Calu3 (cell line): ENCODE measurements at places on chromosomes 16 and 17. TPM values are rescaled to one million over a fixed set of nuclear protein-coding genes. Genes with fewer than 3 reads are reported as not detected.

GRCh38 chr17:78528541-78528940 is 48.7 kb downstream of the DNAH17 start:
- peaks cover 11% of the 10 kb centered on the region for H3K36me3 ChIP-seq
- no peak overlapping the region for H3K27ac ChIP-seq
- no peak for DNase-seq
- H3K27me3 ChIP-seq: no peaks in the 10 kb centered on the region

DNA sequence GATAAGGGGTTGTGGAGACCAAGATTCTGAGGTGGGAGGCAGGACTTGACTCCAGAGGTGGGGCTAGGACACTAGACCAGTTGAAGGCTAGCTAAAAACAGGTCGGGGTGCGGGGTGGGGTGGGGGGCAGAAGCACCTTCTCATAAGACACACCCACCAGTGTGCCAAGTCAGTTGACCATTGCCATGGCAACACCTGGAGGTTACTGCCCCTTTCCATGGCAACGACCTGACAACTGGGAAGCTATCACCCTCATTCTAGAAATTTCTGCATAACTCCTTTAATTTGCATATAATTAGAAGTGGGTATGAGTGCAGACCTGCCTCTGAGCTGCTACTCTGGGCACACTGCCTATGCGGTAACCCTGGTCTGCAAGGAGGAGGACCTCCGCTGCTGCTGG is 53.9 kb upstream of the ALOX12 start:
- no peaks in the 10 kb centered on the region for H3K36me3 ChIP-seq
- DNase-seq: no peak
- no peaks in the 10 kb centered on the region for H3K27me3 ChIP-seq
- H3K4me3 ChIP-seq: no peak overlapping the region
- no peaks in the 10 kb centered on the region for H3K4me1 ChIP-seq

- H3K36me3 ChIP-seq: no peaks in the 10 kb centered on the region
- H3K27ac ChIP-seq: no peak overlapping the region
- peaks cover 96% of the 10 kb centered on the region for H3K27me3 ChIP-seq
Measured at GRCh38 chr16:86277221-86277620, 233.1 kb upstream of the FOXF1 start.

GRCh38 chr16:72961115-72961832 is 86.7 kb downstream of the ZFHX3 start:
- peaks cover 27% of the 10 kb centered on the region for H3K4me1 ChIP-seq
- no peak overlapping the region for H3K27ac ChIP-seq
- H3K27me3 ChIP-seq: no peaks in the 10 kb centered on the region
- peak overlapping the region; percentile 21 for H3K4me3 ChIP-seq

- no peaks in the 10 kb centered on the region for H3K4me1 ChIP-seq
- no peaks in the 10 kb centered on the region for H3K27me3 ChIP-seq
- DNase-seq: no peak
- H3K27ac ChIP-seq: no peak overlapping the region
- H3K36me3 ChIP-seq: no peaks in the 10 kb centered on the region
Measured at GRCh38 chr17:12877953-12878669, 88.8 kb downstream of the ARHGAP44 start.

DNA sequence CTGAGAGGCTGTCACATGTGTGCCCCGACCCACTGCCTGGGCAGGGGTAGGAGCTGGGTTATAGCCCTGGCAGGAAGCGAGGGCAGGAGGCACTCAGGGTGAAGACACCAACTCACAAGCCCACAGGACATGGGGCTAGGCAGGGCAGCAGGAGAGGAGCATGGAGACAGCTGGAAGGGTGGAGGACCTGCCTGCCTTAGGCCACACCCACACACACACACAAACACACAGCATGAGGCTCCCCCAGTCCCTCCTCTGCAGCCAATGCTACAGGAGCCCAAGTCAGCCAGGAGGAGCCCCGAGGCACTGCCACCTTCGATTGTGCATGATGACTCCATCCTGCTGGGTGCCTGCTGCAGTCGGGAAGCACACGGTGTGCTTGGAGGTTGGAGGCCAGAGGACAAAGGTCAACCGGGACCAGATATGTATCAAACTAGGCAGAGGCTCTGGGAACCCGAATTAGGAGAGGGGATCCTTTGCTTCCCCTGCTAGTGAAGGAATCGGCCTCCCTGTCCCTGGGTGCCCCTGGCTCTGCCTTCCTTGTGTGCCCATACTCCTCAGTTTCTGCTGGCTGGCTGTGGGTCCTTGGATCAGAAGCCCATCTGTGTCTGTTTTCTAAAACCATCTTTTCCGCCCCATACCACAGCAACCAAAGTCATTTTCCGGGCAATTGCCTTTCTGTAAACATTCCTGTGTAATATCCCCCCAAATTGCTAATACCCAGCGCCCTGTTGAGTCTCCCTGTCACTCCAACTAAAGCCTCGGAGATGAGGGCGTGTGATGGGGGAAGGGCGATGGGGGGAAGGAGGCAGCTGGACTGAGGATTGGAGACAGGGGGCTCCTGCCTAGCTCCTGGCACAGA is 20.5 kb downstream of the SRCIN1 start:
- peaks cover 28% of the 10 kb centered on the region for H3K4me1 ChIP-seq
- no peaks in the 10 kb centered on the region for H3K36me3 ChIP-seq
- DNase-seq: peak; percentile 63

DNA sequence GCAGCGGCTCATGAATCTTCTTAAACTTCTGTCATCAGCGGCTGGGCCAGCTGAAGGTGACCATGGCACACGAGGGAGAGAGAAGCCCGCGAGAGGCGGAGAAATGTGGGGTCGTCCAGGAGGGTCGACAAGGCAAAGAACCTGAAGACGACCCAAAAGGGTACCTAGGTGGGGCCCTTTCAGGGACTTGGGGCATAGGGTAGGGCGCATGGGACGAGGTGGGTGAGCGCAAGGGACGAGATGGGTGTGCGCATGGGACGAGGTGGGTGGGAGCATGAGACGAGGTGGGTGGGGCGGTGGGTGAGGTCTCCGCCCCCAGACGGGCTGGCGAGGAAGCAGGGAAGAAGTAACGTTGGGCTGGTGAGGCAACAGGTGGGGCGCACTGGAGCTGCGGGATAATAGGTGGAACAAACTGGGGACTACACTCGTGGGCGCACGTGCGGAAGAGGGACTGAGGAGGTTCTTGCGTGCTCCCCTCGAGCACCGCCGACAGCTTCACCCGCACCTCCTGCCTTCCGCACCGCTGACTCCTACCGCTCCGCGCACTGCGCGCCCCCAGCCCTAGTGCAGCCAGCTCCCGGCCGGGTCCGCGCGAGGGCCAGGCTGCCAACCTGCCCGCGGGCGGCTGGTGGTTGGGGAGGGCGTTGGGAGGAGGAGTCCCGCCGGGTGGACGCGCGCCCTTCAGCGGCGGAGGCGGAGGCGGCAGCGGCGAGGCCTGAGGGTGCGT is 23.2 kb upstream of the CRYM start:
- no peaks in the 10 kb centered on the region for H3K27me3 ChIP-seq
- peak; percentile 92 for DNase-seq
- H3K4me3 ChIP-seq: peak overlapping the region; percentile 95
- H3K36me3 ChIP-seq: peaks cover 21% of the 10 kb centered on the region
- H3K27ac ChIP-seq: peak overlapping the region; percentile 89

Gene ACSM3
- total RNA-seq: 49.5 and 65.0 TPM in 2 replicates
